ENCODE measurements at places on chromosomes 6 and 20.

- no peak for DNase-seq
Observed at GRCh38 chr6:19327241-19327640, 509.9 kb upstream of the ID4 start.

DNA sequence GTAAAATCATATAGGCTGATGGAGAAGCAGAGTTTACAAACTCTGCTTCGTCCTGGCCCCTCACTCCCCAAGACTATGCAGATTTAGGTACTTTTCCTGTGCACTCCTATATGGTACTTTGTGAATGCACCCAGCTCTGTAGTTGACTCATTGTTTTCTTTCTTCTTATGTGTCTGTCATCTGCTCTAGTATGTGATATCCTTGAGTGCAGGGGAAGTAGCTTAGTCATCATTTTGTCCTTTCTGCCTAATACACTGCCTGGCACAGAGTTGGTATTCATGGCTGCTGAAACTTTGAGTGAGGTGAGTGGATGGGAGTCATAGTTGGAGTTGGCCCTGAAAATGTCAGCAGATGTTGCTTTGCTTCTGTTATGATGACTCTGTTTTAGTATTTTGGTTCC, 222.6 kb downstream of the RNF144B start:
- no peak for DNase-seq

GRCh38 chr20:38112930-38113294, 52.2 kb downstream of the TGM2 start:
- no peak for DNase-seq

- DNase-seq, result no peak
Observed at GRCh38 chr20:56875052-56875659, 246.1 kb downstream of the TFAP2C start.

DNA sequence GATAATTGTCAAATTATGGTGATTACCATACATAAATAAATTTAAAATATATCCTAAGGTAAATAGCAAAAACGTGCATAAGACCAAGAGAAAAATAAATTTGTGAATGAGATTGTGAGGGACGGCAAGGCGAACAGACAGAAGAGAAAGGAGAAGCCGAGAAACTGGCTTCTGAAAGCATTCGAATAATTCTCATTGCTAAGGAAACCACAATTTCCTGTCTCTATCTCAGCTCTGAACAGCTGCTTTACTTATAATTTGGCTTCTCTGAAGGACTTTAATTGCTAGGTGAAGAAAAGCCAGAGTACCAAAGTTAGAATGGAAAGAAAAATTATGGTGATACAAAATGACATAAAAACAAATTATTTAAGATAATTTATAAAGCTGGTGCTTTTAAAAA, 79.0 kb upstream of the RGS17 start:
- DNase-seq, result no peak

- no peak for DNase-seq
Observed at GRCh38 chr6:62923728-62924127, 287.5 kb upstream of the FKBP1C start.

GRCh38 chr6:63644668-63645326, 9.2 kb downstream of the PHF3 start:
- DNase-seq, result no peak

GRCh38 chr6:53585208-53585900, 40.5 kb upstream of the GCLC start:
- no peak for DNase-seq

- no peak for DNase-seq
Observed at GRCh38 chr6:108684771-108685329, 124.1 kb downstream of the FOXO3 start.

DNA sequence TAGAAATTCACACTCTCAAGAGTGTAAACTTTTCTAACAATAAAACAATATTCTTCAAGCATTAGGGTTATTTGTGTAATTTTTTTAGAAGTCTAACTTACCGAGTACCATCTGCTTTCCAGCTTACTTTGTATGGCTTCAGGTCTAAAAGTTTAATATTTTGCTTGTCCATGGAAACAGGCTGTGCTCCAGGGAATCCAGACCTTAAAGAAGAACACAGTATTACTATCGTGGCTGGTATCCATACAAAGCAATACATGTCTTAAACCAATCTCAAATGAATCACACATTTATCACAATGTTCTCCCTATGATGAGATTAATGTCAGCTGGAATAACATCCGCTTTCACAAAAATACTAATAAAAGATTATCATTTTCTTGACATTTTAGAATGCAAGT, 73.0 kb downstream of the RNGTT start:
- no peak for DNase-seq

DNA sequence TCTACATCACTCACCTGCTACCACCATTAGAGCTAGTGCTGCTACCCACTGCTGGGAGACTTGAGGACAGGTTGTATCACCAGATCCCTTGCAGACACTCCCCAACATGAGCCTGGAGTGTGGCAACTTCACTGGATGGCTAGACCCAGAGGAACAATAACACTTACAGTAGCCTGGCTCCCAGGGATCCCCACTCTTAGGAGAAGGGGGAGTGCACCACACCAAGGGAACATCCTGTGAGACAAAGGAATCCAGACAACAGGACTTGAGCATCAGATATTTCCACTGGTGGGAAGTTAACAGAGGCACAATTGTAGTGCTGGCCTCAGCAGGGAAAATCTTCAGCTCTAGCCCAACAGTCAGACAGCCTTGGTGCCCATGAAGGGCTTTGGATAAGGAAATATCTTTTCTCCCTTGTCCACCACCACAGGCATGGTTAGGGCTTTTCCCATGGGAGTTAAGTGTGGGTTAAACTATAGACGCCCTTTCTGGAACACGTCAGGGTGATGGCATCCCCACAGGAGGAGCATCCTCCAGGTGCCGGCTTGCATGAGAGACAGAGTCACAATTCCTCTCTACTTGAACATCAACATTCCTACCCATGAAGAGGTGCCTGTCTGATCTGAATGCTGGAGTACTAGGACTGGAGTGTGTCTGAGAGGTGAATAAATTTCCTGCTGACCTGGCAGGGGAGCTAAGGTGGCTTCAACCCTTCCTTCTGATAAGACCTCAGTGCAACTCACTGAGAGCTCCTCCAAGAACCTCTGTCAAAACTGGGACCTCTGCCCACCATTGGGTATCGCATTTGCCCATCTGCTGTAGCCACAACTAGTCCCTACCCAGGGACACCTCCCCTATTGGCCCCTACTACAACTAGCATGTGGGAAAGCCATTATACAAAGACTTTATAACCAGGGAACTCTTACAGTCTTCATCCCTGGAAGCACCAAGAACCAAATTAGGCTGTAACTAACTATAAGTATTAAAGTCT, 55.4 kb upstream of the SIRPG start:
- no peak for DNase-seq

GRCh38 chr6:90461383-90461782, 125.5 kb downstream of the MAP3K7 start:
- no peak for DNase-seq

GRCh38 chr20:5397393-5397792, 80.6 kb upstream of the PROKR2 start:
- no peak for DNase-seq

GRCh38 chr6:54196905-54197304, 85.7 kb downstream of the MLIP start:
- DNase-seq, result no peak

All from activated gamma-delta T cell (primary cell).